ENCODE measurements at places on chromosomes 16 and 17.
A peak's percentile ranks its signal among the peaks of the same experiment; 100 is the strongest.

DNA sequence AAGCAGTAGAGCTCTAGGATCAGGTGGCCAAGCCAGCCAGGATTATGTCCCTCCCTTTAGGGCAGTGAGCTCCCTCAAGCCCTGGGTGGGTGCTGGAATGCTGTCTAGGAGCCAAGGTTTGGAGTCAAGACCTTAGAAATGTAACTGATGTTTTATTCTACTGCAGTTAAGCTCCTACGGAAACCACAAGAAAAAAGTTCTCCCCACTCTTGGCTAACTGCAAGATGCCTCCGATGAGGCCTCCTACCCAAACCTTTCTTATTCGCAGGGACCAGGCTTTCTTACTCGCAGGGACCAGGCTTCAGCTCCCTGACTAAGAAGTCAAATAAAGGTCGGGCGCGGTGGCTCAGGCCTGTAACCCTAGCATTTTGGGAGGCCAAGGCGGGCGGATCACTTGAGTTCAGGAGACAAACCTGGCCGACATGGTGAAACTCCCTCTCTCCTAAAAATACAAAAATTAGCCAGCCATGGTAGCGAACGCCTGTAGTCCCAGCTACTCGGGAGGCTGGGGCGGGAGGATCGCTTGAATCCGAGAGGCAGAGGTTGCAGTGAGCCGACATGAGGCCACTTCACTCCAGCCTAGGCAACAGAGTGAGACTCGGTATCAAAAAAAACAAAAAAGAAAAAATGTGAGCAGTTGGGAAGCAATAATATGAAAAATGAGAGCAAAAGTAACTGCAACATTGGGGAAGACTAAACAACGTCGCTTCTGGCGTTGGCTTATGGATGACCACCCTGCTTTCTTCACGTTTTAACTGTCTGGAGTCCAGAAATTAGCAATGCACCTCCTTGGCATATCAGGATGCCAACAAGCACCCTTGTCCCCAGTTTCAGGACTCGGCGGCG is 31.7 kb upstream of the ARL4D start:
- peak; percentile 24 for DNase-seq

DNA sequence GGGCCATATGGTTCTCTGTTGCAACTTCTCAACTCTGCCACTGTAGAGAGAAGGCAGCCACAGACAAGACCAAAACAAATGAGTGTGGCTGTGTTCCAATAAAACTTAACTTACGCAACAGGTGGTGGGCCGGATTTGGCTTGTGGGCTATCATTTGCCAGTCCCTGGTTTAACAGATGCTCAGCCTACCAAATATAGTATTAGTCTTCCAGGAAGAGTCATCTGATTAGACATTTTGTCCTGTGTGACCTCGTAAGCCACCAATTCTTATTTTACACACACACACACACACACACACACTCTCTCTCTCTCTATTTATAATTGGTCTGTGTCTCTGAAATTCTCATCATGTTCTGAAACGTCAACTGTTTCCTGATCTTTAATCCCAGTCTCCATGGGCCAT is 245.9 kb downstream of the XYLT1 start:
- DNase-seq = peak; percentile 69

- DNase-seq = no peak
These were observed 17.7 kb downstream of the DDX19A start for GRCh38 chr16:70364399-70364798.

- DNase-seq = no peak
These were observed 24.5 kb upstream of the CCL1 start for GRCh38 chr17:34387566-34387965.

DNA sequence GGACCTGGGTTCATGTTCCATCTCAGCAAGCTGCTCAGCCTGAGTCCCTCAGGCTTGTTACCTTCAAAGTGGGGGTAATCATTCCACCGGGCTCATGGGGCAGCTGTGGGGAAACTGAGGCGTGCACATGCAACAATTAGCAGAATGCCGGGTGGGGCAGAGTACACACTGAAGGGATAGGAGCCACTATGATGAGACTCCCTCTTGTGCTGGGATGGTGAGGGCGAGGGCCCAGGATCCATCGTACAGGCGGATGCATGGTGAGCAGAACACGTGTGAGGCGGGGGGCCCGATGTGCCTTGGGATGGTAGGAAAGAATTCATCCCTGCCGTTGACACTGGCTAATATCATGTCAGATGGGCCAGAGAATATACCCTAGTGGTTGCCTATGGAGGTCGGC is 25.5 kb upstream of the MAP3K14 start:
- no peak for DNase-seq

- DNase-seq = no peak
These were observed 8.8 kb downstream of the C17orf75 start for GRCh38 chr17:32333187-32333586.

DNA sequence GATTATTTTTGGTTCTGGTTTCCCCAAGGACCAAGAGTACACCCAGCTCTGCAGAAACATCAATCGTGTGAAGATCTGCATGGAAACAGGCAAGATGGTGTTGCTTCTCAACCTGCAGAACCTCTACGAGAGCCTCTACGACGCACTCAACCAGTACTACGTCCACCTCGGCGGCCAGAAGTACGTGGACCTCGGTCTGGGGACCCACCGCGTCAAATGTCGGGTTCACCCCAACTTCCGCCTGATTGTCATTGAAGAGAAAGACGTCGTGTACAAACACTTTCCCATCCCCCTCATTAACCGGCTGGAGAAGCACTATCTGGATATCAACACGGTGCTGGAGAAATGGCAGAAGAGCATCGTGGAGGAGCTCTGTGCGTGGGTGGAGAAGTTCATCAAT is 67.4 kb upstream of the ENDOV start:
- DNase-seq = no peak

DNA sequence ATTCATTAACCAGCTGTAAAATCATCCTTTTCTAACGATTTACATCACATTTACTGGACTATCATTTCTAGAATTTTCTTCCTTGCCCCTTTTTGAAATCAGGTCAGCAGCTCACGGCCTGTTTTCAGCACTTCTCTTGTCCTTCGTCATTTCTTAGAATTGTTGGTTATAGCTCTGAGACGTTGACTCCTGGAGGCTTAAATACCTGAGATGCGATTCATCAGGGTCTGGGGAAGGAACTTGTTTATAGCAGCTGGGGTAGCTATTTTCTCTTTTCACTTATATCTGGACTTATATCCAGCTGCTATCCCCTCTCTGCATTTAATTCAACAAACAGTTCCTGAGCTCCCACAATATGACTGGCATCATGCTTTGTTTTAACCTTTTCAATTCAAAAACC is 338.7 kb upstream of the TNRC6C start:
- peak; percentile 70 for DNase-seq

GRCh38 chr17:13194887-13195286 is 177.1 kb upstream of the ELAC2 start:
- no peak for DNase-seq

- DNase-seq = no peak
These were observed 35.2 kb downstream of the CFAP20 start for GRCh38 chr16:58094026-58094425.

DNA sequence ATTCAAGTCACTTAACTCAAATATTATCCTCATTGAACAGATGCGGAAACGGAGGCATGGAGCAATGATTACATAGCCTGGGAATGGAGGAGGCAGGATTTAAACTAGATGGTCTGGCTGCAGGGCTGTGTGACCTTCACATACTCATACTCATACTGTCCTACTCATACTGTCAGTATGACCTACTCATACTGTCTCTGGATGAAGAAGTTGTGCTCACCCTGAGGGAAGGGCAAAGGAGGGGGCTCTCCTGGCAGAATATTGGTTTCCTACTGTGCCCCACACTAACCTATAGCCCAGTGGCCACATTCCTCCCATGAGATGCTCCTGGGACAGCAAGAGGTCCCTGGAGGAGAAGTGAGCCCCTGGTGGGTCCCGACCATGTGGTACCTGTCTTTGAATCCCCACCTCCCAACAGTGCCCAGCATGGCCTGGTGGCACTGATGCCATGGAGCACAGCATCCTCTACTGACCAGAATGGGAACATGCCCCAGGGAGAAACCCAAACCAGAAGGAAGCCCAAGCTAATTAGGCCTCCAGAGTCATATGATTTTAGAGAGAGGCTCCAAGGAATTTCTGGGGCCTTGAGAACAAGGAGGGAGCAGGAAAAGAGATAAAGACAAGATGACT is 197.3 kb upstream of the SDK2 start:
- DNase-seq = peak; percentile 5

- no peak for DNase-seq
These were observed 3.8 kb upstream of the KIF2B start for GRCh38 chr17:53818929-53819328.

DNA sequence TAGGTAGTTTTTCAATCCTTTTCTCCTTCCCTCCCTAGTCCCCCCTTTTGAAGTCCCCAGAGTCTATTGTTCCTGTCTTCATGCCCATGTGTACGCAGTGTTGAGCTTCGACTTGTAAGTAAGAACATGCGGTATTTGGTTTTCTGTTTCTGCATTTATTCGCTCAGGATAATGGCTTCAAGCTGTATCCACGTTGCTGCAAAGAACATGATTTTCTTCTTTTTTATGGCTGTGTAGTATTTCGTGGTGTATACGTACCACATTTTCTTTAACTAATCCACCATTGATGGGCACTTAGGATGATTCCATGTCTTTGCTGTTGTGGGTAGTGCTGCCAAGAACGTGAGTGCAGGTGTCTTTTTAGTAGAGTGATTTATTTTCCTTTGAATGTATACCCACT is 651.2 kb downstream of the WWOX start:
- no peak for DNase-seq

- DNase-seq = no peak
These were observed 670.1 kb upstream of the C16orf82 start for GRCh38 chr16:26396511-26397235.

DNA sequence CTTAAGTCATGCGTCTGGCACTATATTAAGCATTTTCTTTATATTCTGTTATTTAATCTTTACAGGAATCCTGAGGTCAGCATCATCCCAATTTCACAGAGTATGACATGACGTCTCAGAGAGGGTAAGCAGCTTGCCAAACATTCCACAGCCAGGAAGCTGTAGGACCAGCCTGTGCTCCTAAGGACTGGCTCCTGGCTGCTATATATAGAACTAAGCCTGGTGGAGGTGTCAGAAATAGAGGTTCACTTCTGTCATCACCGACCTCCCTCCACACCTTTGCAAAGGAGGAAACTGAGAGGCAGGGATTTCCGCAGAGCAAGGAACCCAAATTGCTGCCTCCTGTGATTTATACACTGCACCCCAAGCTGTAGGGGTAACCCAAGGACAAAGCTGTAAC is 37.9 kb upstream of the NDRG4 start:
- no peak for DNase-seq

DNA sequence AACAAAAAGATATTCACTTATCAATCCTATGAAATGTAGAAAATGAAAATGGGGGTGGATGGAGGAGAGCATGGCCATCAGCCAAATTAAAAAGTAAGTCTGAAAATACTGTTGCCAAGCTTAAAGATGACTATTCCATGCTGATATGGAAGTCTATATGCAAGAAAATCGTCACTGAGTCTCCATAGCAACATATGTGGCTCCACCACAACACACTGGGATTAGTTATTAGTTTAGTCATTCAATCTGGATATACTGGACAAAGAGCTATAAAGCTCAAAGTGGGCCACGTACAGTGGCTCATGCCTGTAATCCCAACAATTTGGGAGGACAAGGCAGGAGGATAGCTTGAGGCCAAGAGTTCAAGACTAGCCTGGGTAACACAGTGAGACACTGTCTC is 24.7 kb upstream of the PSMD7 start:
- DNase-seq = peak; percentile 9

GRCh38 chr16:70520612-70521297 is 2.6 kb downstream of the COG4 start:
- DNase-seq = peak; percentile 67

- DNase-seq = no peak
These were observed 18.4 kb upstream of the RBBP6 start for GRCh38 chr16:24520983-24521382.

DNA sequence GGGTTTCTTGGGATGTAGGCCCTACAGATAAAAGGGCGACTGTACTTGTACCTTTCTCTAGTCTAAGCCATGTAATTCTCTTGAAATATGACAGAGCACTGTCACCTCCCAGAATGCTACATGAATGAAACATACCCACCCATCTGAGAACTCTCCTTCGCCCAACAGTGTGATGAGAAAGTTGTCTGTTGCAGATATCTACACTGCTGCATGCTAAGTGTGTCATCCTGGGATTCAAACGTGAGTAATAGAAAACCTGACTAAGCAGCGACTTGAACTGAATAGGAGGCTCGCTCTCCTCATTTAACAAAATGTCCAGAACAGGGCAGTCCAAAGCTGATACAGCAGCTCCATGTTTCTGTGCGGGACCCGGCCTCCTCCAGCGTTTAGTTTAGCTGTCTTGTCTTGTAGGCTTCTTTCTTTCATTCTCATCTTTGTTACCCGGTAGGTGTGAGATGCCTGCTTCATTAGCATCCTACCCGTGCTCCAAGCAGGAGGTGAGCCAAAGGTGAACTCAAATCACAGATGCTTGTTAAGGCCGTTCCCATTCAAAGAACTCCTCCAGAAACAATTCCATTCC is 211.9 kb downstream of the PRKCA start:
- peak; percentile 75 for DNase-seq

GRCh38 chr17:75191584-75191983 is 8.8 kb upstream of the SUMO2 start:
- DNase-seq = peak; percentile 52

- DNase-seq = no peak
These were observed 48.2 kb downstream of the MRC2 start for GRCh38 chr17:62675701-62676100.

- DNase-seq = no peak
These were observed 271.2 kb upstream of the RPL38 start for GRCh38 chr17:73932216-73932749.

DNA sequence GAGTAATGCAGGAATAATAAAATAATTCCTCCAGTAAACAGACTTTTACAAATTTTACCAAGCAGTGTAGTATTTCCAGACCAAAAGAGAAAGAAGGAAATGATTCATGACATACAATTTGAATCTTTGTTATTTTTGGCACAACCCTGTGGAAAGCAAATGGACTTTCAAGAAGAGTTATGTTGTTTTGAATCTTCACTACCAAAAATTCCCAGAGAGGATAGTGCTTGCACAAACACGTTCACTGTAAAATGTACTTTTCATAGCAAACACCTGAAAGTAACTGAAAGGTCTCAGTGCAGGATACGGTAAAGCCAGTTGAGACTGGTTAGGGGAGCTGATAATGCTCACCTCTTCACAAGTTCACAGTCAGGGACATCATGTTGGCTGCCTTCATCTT is 107.1 kb downstream of the USP22 start:
- DNase-seq = peak; percentile 81

DNA sequence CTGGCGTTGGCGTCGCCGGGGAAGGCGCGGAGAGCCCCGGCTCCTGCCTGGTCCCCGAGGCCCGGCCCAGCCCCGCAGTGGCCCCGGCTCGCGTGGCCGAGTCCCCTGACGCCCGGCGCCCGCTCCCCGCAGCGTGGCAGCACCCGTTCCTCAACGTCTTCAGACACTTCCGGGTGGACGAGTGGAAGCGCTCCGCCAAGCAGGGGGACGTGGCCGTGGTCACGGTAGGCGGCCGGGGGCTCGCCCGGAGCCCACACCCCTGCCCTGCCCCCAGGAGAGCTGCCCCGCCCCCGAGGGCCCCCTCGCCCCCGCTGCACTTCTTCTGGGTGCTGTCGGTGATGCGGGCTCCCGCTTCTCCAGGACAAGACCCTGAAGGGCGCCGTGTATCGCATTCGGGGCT is 466 bp downstream of the WDR90 start:
- DNase-seq = no peak

All from cardiac fibroblast (primary cell).